ENCODE measurements at places on chromosomes 3 and 15.

DNA sequence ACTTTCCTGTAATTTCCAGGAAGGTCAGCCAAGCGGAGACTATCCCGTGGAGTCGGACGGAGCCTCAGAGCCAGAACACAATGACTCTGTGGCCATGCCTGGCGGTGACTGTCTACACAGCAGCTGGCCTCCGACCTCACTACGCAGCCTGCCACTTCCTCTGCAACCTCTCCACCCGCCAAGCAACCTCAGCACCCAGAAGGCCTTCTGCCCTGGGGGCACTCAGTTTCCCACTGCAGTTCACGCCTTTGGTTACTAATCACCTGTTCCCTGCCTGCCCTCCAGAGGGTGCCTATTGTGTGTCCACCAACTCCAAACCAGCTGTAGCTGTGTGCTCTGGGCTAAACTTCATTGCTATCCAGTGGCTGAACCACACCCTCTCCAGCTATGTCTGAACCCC lies 44.0 kb downstream of the TM2D3 start:
- no peak for DNase-seq

DNA sequence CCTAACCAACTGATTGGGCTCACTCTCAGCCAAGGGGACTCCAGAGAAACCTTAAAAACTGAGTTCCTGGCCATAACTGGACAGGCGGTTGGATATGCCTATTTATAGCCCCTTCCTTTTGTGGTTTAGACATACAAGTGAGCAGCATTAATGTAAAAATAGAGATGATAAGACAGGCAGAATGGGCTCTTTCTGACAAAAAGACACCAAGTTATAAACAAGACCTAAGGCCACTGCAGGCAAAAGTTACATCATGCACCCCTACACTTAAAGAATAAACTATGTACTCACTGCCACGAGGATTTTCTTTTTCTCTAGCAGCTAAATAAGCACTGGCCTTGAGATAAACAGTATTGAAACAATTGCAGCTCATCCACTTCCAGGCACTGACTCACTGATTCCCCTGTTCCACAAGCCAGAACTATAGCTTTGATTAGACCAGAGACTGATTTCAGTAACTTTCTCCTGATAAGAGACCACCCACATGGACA lies 30.1 kb downstream of the SUCNR1 start:
- no peak for DNase-seq

DNA sequence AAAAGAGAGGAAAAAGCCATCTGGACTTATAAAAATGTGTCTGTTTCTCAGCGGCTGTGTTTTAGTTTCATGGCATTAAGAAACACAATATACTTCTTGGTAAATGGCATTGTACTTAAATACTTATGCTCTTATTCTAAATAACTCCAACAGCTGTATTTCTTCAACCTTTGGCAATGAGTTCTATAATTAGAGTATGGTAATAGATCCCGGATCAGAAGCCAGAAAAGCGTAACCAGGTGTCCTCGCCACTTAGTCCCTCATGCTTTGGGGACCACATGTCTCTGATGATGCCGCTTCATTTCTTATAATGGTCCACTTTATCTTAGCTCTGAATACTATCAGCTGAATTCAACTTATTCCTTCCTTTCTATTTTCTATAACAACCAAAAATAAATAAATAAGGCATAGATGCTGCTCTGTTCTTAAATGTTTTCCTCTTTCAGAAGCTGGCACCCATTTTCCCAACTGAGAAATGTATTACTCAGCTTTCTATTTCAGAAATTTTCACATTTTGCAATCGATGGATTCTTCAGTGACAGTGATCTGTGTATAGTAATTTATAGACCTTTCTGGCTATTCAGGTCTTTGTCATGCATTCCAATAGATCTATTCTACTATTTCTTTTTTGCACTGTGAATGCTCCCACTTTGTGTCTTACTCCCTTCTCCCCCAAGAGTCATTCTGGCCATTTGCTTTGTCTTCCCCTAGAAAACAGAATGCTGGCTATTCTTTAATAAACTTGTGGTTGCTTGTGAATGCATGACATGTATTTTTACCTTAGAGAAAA lies 87.6 kb upstream of the KBTBD8 start:
- DNase-seq, result no peak

DNA sequence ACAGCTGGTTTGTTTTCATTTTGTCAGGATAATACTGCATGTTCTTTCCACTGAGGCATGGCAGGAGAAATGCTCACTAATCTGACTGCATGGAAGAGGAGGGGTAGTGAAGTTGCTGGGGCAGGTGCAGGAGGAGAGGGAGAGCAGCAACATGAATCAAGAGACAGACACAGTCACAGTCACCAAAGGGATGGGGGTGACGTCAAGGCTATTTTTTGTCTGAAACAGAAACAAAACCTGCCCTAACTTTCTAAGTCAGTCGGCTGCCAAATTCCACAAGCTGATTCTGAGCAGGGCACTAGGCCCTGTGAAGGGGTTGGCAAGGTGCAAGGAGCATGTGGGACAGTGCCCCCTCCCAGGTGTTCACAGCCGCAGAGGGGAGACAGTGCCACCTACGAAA lies 186.6 kb upstream of the NSMCE3 start:
- DNase-seq, result no peak

GRCh38 chr15:68339481-68339880 lies 61.9 kb downstream of the FEM1B start:
- no peak for DNase-seq

DNA sequence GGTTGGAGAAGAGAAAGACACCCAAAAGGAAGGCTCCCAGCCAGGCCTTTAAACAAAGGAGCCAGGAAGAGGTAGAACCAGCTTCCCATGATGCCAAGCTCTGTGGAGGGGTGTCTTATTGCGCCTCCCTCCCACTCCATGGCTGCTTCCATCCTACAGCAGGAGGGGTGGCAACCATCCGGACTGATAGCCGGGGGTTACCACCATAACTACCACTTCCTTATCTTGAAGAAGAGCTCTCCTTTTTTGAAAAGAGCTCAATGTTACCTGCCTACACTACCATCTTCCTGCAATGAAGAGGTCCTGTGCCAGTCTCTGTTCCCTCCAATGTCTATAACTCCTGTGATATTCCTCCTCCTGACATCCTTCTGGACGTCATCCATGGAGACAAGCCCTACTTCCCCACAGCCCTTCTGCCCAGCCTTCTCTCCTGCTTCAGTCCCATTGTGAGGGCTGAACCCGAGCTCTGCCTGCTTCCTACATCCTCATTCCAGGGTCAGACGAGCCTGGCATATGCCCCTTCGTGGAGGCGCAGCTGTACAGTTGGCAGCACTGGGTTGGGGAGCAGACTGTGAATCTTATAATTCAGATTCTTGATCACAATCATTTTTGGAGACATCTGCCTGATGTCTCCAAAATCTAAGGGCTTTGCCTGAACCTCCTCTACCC lies 8.5 kb downstream of the CCDC9B start:
- DNase-seq, result no peak

DNA sequence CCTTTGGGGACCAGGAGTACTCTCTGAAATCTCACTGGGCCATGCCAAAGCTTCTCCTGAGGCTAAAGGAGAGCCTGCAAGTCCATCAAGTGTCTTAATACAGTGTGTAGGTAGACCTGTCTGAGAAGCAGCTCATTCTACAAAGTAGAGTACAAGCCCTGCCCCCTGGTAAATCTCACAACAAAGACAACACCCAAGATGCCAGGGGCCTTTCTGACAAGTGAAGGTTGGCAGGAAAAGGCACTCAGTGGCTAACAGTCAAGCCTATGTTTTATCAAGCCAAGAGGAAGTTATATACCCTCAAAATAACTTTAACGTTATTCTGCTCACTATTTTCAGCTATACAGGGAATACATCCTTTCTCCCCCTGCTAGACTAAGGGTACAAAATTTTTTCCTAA lies 58.3 kb downstream of the NMNAT3 start:
- DNase-seq, result no peak

All from AG08396 (cell line).